Activated CD8-positive, alpha-beta T cell treated with anti-CD3 and anti-CD28 coated beads, Interleukin-2, amount 10 ng/mL, durations not matched to agents 7 days and 5 days (primary cell): ENCODE measurements at places on chromosomes 13 and 19.

DNA sequence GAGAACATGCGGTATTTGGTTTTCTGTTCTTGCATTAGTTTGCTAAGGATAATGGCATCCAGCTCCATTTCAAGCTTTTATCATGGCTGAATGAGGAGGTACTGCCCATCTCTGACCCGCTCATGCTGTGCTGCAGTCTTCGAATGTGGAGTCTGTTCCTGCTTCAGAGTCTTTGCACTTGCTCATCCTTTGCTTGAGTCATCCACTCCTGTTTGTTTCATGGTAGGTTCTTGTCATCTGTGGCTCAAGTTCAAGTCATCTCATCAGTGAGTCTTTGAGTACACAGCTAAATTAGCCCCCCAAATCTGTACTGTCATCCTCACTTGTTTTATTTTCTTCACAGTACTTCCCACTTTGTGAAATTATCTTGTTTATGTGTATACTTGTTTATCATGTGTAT, 5.4 kb downstream of the UCHL3 start:
- no peak for DNase-seq

DNA sequence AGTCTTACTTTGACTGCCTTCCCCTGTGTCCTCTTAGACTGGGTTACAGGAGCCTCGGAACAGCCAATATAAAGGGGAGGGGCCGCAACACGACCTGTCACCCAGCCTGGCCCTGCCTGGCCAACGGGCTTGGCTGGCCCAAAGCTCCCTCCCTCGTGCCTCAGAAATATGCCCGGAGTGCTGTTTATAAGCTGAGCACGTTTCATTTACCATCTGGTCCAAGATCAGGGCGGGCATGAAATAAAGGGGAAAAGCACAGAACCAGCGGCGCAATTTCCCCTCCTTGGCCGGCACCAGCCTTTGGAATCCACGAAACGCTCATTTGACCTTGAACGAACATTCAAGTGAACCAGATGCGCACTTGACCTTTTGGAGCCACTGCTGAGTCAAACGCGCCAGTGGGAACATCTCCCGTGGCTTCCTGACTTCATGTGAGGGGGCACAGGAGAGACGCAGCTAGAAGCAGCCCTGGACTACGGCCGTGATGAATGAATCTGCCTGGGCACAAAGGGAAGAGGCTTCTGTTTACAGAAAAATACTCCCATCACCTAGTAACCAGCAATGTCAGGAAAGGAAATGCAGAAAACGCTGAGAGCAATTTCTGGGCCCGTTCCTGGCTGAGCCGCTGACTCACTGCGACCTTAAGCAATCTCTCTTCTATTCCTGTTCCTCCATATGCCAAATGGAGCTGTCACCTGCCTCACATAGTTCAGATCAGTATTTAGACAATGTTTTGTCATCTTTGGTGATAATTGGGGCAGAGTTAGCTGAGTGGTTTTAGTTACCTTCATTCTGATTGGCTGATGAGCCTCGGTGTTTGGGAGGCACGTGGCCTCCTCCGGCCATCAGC, 53.3 kb downstream of the RFX2 start:
- no peak for DNase-seq

DNA sequence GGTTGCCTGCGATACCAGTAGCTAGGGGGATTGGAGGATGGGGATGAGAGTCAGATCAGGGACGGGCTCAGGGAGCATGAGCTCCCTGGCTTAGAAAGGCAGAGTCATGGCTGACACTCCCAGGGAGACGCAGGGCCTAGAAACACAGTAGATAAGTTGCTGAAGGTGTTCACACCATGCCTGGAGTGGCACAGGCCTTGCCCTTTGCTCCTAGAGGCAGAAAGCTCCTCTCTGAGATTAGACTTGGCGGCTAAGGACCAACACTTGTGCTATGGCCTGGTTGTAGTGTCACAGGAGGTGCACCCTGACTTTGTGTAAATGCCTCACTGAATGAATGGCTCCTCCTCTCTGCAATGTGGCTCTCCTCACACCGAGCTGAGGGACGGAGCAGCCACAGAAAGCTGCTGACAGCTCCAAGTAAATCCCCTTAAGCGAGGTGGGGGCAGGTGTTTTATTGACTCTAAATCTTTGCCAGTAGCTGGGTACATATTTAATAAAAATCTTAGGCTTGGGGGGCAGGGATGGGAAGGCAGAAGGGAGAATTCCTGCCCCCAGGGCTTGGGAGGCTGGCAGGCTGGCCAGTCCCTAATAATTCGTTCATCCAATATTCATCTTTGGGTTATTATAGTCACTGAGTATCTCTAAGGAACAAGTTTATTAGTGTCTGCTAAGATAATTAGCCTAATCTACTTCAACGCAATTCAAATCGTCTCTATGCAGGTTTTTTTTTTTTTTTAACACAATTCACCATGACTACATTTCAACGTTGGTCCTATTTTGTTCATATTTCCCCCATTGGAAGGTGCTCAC, 54.9 kb downstream of the SIAH3 start:
- DNase-seq: no peak

GRCh38 chr13:96089749-96090239, at the start of gene HS6ST3:
TSS of gene HS6ST3 (plus strand) at chr13:96090107.
- DNase-seq: no peak

DNA sequence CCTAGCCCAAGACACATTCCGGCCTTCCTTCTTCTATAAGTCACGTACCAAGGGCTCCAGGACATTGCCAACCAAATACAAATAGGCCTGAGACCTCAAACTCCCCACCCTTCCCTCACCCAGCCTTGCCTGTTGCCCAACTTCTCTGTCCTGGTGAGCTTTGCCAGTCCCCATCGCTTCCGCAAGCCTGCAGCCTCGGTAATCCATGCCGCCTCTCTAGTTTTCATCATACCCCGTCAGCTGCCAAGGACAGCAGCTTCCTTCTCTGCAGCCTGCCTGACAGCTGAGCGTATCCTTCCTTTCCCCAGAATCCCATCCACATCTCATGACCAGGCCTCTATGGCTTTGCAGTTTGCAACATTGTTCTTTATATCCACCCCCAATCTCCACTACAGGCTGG, 36.6 kb upstream of the POMP start:
- DNase-seq: no peak

GRCh38 chr13:34833562-34834182, 108.4 kb upstream of the NBEA start:
- no peak for DNase-seq

- DNase-seq: peak; percentile 60
Observed at GRCh38 chr13:19862481-19863313, 752 bp downstream of the ZMYM5 start.

DNA sequence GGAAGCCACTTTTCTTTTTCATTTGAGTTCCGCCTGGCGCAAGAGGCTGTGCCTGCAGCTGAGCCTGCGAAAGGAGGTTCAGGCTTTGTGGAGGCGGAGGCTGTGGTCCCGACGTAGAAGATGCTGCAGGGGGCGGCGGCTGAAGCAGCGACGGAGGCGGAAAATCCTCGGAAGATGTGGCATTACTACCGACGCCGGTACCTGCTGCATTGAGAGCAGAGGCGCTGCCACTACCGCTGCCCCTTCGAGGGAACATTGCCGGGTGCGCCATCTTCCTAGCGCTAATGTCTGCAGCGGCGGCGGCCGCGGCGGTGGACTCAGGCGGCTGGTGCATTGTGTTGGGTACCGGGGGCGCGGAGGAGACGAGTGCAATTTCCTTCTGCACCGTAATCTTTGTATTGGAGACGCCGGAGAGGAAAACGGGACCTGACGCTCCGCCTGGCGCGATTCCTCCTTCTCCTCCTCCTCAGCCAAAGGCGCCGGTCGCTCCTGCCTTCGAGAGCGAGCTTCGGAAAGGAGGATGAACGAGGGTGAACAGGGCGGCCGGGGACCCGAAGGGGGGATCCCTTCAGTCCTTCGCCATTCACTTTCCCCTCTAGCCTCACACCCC, at the start of gene TSC22D1:
Gene TSC22D1, minus strand, starts transcription at position 590 of the 610 bp plus-strand sequence. Its CDS starts 256 bp downstream, at position 334.
- DNase-seq: peak; percentile 72

DNA sequence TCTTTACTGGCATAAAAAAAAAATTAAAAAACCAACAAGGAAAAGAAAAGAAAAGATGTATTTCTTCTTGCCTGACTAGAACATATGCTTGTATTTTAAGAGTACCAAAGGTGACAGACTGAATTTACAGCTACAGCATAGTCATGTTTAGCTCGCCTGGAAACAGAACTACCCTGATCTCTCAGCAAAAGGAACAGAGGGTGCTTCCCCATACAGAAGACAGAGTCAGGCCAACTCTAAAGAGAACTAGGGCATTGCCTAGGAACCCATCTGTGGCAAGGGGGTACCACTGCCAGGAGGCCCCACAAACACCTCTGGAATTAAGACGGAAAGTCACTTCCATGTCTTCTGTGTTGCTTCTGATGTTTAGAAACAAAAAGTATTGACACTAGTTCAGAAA, 252.1 kb upstream of the STARD13 start:
- no peak for DNase-seq

GRCh38 chr19:34225659-34226015, 28.7 kb upstream of the GARRE1 start:
- no peak for DNase-seq

GRCh38 chr19:19820774-19821320, 703 bp downstream of the ZNF506 start:
- peak; percentile 24 for DNase-seq

GRCh38 chr13:77519808-77520207, 15.7 kb upstream of the SCEL start:
- DNase-seq: no peak

DNA sequence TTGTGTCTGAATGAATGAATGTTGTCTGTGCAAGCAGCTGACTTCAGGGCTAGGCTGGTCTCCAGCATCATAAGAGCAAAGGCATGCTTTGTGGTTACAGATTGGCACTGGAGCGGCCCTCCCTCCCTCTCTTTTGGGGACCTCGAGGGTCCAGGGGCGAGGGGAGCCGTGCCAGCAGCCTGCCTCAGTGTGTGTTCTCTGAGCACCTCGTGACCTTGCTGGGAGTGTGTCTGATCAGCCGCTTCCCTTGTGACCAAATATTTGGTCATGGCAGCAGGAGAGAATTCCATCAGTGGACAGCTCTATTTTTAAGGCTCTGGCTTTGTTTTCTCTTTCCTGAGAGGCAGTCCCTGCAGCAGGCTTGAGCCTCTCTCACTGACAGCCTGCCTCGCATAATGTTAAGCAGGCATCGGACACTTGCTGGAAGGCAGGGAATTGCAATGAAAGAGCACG, 329.7 kb downstream of the UQCRFS1 start:
- DNase-seq: no peak

GRCh38 chr19:15422296-15423075, 3.7 kb upstream of the AKAP8L start:
- no peak for DNase-seq

DNA sequence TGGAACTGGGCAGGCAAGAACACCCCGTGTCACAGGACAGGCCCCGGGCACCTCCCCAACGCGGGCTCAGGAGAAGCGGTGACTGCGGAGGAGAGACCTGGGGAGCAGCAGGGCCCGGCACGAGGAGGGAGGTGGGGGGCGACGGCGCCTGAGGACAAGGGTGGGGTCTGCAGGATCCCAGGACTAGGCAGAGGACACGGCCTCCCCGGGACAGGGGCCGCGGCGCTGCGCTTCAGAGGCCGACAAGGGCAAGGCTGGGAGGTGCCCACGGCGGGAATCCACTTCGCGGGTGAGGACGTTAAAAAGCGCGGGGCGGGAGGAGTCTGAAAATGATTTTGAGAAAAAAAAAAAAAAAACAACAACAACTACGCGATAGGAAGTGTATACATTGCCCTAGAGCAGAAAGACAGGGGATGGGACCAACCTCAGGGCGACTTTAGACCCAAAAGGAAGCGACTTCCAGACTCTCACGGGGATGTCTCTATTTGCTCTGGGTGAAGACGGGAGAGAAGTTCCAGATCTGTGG, 44.9 kb downstream of the ZNF611 start:
- DNase-seq: no peak

- no peak for DNase-seq
Observed at GRCh38 chr19:12546903-12547302, 4.4 kb downstream of the ZNF564 start.

- DNase-seq: no peak
Observed at GRCh38 chr13:19050901-19051300, 130.7 kb downstream of the TUBA3C start.

DNA sequence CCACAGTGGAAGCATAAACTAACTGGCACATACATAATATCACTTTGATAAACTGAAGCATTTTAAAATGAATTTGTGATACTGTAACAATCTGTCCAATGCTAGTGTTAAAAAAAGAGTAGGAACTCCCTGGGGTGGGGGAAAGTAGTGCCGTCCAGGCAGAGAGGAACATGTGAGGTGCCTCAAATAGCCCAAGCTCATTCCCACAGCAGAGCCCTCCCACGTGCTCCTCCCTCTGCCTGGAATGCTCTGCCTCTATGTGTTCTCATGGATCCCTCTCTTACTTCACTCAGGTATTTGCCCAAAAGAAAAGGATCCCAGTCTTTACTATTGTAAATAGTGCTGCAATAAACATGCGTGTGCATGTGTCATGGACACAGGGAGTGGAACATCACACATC, 188.1 kb downstream of the NHLRC3 start:
- DNase-seq: no peak
